NCI-H69 (cell line): ENCODE measurements at places on chromosomes 11 and 22.

DNA sequence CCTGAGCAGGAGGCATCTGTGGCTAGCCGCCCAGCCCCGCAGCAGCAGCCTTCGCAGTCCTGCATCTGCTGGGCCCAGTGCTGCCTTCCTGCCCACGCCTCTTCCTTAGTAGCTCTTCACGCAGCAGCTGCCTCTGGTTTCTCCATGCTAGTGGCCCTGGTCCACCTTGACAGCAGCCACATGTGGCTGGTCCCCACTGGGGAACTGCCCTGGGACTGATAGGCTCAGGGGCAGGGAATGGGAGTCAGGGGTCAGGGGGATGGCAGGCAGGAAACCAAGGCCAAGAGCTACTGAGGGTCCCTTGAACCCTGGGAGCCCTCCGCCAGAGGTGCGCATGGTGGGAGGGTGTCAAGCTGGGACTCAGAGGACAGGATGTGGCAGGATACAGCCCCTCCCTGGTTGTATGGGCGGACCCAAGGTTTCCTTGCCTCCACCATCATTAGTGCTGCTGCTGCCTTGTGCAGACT, 99.4 kb upstream of the PITPNB start:
- peak; percentile 61 for DNase-seq

DNA sequence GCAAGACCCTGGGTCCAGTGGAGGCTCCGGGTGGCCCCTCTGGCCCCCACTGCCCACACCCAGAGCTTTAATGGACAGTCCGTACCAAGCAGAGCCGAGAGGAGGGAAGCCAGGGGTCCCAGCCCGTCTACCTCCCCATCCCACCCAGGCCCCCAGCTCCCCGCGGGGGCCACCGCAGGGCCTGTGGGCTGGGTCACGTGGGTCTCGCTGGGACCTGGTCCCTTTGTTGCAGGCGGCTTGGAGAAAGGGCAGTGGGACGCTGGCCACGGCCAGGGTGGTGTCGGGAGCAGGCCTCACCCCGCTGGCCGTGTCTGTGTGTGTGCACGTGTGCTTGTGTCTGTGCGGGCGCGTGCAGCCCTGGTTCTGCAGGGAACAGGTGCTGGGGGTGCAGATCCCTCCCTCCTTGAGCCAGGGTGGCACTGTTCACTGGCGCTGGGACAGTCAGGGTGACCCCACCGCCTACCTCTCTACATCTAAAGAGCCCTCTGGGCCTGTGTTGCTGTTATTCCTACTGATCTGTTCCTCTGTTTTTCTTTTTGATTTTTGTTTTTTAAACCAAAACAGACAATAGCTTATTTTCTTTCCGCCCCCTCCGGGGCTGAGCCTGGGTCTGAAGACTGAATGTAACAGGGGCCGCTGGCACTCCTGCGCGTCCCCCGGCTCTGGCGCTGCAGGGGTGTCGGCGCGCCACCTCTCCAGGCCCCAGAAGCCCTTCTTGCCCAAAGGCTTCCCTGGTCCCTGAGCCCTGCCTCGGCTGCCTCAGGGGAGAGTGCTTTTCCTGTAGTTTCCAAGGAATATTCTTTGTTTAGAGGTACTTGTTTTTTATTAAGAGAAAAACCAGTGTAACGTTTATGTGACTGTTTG, 20.1 kb upstream of the TMEM191C start:
- DNase-seq: no peak

DNA sequence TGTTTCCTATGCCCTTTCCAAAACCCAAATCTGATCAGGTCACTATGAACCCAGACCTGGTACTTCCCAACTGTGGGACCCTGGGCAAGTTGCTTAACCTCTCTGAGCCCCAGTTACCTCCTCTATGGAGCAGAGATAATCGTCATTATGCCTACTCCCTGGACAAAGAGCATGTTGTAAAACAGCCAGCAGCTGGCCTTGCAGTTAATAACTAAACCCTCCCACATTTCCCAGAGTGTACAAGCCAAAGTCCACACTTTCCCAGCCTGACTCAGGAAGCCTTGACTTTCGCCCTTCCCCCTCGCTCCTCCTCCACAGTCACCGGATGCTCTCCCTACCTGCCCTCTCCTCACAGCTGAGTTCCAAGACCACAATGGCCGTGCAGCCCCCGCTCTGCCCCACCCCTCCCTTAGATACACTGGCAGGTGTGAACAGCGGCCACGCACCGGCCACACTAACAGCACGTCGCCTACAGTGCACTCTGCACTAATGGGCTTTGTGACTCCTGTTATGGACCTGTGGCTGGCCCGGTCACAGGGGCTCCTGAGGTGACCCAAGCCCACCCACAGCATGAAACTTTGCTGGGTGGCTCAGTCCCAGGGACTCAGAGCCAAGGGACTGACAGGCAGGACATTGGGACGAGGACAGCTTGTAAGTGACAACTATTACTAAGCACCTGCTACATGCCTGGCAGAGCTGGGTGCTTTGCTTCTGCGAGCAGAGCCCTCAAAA, 15.6 kb upstream of the MFNG start:
- DNase-seq: peak; percentile 94

DNA sequence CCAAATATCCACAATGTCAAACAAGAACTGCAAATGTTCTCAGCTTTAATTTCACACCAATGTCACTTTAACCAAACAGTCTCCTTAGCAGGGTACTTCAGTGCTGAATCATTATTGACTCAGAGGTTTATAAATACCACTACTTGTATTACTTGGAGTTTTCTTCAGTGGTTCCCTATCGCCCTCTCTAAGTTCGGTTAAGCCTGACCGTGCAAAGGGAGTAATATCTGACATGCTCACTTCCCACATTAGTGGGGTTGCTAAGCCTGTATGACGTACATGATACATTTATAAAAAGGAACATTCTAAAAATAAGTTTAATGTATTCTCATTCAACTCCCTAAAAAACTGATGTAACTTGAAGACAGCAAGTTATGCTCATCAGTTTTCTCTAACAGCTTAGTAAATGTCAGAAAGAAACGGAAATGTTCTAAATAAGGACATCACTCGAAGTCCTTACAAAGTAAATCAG, 93.1 kb upstream of the ZC3H12C start:
- DNase-seq: no peak

- DNase-seq: no peak
Measured at GRCh38 chr11:44578279-44578678, 12.8 kb downstream of the CD82 start.

DNA sequence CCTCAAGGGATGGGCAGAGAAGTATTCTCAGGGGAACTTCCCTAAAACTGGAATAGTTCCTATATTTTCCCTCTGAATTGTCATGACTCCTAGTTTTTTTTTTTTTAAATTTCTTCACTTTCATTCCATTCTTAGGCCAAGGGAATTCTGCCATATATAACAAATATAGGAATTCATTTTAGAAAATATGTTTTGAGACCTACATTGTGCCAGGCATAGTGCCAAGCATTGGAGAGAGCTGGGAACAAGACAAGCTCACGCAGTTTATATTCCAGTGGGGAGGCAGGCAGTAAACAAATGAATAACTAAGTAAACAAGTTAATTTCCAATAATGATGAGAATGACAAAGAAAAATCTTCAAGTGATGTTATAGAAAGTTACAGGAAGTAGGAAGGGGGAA, 2.6 kb upstream of the NPTXR start:
- DNase-seq: no peak

- no peak for DNase-seq
Measured at GRCh38 chr22:43134553-43134952, 8.6 kb downstream of the MCAT start.

GRCh38 chr22:36327922-36328551, 59.7 kb downstream of the MYH9 start:
- DNase-seq: no peak

- DNase-seq: peak; percentile 81
Measured at GRCh38 chr22:31230871-31231621, 18.9 kb downstream of the LIMK2 start.

GRCh38 chr11:129281471-129282415, 89.6 kb upstream of the ARHGAP32 start:
- peak; percentile 35 for DNase-seq

DNA sequence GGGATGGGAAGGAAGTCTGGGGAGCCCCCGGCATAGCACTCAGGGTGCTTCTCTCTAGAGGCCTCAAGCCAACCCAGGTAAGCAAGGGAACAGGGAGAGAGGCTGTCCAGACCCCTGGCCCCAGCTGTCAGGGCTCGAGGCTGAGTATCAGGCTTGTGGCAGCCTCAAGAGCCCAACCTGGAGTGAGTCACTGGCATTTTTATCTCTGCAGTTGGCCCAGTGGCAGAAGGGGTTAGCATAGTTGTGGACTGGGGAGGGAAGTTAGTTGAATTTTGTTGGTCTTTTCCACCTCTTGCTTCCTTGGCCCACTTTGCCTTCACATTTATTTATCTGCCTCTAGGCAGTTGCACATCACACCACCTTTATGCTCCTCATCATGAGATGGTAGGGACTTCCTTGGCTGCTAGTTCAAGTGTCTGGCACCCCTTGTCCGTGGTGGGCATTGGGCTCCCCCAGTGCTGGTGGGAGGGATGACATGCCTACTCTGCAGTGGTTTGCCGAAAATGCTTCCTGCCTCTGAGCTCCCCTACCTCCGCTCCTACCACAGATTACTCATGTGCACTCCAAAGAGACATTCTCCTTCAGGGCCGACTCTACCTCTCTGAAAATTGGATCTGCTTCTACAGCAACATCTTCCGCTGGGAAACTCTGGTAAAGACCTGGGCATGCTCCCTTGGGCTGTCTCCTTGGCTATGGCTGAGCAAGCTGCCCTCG, 60.1 kb downstream of the SCN3B start:
- no peak for DNase-seq

DNA sequence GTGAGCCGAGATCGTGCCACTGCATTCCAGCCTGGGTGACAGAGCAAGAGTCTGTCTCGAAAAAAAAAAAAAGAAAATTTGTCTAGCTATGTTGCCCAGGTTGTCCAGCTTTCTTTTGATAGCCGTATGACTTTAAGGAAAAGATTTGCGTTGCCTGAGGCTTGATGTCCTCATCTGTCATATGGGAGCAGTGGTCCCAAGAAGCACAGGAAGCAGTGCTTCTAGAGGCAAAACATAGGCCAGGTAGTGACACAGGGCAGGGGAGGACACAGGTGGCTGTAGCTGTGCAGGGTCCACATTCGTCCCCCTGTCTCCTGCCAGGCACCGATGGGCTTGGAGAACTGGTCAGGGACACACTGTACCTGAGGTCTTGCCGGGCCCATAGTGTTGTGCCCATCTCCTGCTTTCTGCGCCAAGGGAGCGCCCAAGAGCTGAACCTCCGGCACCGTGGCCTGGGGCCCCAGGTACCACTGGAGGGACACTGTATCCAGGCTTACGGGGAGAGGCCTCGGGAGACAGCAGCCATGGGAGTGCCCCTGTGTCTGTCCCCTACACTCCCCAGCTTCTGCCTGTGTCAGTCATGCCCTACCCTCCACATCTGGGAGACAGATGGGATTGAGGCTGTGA, 1.4 kb downstream of the LRRC74B start:
- no peak for DNase-seq

DNA sequence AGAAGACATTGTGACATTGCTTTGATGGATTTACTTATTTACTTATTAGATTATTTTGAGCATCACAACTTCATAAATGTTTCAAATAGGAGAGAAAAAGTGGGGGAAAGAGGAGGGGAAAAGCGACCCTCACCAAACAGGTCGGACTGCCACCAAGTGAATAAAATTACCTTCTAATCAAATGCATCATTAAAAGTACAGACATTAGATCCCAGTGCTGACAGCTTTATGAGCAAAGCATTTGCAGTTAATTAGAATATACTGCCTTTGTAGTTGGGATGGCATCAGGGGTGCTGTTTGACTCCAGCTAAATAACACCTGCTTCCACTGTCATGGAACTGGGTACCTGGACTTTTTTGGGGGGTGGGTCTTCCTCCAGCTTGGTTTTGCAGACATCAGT, 299.6 kb downstream of the OPCML start:
- DNase-seq: no peak

DNA sequence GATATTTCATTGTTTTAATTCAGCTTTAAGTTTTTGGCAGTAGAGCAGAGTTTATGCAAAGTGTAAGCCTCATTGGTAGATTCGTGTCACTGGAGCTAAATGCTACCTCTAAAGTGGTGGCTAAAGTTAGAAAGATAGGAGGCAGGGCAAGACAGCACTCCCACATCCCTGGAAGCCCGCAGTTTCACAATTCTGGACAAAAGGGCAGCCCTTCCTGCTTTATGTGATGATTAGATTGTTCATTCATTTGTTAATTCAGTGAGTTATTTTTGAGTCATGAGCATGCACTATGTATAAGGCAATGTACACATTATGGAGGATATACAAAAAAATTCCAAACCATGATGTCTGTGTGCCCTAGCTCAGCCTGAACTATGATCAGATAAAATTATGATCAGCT, 52.1 kb upstream of the EIF3M start:
- no peak for DNase-seq

DNA sequence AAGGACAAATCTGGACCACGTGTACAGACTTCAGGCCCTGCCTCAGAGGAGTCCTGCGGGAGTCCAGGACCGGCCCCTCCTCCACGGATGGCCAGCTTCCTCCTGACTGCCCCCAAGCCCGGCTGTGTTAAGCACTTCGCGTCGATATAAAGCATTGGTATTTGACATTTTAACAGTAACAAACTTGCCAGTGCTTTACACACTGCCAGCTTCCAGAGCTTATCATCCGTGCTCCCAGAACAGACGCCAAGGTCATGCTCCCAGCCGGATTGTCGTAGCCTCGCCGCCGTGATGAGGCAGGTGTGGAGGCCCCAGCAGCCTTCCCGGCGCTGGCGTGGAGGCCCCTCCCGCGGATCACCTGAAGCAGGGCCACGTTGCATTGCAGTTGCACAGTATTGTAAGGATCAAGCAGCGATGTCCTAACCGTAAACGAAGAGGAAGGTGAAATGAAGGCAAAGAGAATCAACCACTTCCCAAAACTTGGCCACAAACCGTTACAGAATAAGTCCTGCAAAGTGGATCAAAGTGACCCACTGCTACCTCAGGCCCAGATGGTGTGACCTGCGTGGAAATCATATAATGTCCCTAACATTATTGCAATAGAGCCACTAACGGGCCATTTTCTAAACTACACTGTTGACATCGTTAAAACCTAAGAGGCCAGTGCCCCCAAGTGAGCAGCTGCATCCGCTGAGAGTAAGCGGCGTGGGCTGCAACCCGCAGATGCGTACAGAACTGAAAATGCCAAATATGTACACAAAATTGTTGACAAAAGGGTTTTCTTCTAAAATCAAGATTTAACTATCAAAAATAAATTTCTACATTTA, 51.6 kb downstream of the CERK start:
- no peak for DNase-seq

- no peak for DNase-seq
Measured at GRCh38 chr22:43031617-43032016, 16.7 kb upstream of the PACSIN2 start.

- peak; percentile 75 for DNase-seq
Measured at GRCh38 chr11:116576526-116576925, 196.3 kb downstream of the BUD13 start.

GRCh38 chr22:29382580-29383302, 5.6 kb downstream of the AP1B1 start:
- no peak for DNase-seq
